ENCODE measurements at places on chromosomes 2 and 18. TPM values are rescaled to one million over a fixed set of nuclear protein-coding genes. Genes with fewer than 3 reads are reported as not detected.

The GKN2 gene
- total RNA-seq = not detected

The TDRD15 gene
- not detected for total RNA-seq

The MAPK4 gene
- not detected for total RNA-seq

The TMBIM1 gene
- 128 TPM for total RNA-seq

The ERBB4 gene
- total RNA-seq = 0.07 TPM

Measured in pulmonary artery endothelial cell (primary cell).